ENCODE measurements at places on chromosomes 16 and 17.

DNA sequence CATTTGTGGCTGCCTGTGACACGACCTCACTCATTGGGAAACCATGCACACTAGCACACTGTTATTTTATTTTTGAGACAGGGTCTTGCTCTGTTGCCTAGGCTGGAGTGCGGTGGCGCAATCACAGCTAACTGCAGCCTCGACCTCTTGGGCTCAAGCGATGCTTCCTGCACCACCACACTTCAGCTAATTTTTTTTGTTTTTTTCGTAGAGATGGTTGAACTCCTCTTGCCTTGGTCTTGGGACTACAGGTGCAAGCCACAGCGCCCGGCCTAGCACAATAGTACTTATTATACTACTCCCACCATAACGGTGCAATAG, 2.8 kb upstream of the NPTX1 start:
- no peak for DNase-seq

GRCh38 chr17:1186923-1187771, 7.4 kb upstream of the ABR start:
- peak; percentile 50 for DNase-seq

- DNase-seq, result no peak
Observed at GRCh38 chr16:75251280-75252048, at the start of gene BCAR1. Gene BCAR1 (minus strand): TSS chr16:75251624. CDS start chr16:75251482, 142 bp downstream.

DNA sequence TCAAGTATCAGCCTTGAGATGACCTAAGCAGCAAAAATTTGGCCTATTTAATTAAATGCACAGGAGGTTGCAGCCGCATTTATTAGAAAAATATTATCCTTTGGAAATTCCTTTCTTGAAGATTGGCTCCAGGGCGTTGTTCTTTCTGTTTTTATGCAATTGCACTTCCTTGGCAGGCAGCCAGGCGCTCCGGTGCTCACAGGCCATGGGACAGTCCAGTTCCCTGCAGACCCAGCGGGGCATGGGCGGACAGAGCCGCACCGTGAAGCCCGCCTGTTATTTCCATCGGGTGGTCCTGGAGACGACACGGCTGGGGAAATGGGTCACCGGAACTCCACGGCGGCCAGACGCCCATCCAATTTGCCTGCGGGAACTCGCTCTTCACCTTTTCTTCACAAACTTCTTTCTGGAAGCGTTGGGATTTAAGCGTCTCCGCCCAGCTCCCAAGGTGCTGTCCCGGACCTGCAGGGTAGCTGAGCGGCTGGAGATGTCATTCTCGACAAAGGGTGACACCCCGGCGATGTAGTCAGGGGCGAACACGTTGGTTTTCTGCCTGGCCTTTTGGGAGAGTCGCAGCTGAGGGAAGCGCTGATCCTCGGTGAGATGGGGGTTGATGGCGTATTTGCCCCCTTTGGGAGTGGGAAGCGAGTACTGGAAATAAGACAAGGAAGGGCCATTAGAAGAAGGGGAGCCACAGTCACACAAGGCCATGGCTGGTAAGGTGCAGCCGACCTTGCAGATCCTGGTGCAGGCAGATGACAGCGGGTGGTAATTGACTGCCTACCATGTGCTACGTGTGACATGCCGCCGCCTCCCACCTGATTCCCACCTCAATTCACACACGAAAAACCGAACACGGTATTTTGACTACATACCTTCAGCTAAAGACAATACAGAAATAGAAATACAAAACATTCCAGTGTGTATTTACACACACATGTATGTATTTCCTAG, 12.5 kb downstream of the NOB1 start:
- no peak for DNase-seq

- DNase-seq, result no peak
Observed at GRCh38 chr17:2745317-2746037, 4.0 kb downstream of the CCDC92B start.

DNA sequence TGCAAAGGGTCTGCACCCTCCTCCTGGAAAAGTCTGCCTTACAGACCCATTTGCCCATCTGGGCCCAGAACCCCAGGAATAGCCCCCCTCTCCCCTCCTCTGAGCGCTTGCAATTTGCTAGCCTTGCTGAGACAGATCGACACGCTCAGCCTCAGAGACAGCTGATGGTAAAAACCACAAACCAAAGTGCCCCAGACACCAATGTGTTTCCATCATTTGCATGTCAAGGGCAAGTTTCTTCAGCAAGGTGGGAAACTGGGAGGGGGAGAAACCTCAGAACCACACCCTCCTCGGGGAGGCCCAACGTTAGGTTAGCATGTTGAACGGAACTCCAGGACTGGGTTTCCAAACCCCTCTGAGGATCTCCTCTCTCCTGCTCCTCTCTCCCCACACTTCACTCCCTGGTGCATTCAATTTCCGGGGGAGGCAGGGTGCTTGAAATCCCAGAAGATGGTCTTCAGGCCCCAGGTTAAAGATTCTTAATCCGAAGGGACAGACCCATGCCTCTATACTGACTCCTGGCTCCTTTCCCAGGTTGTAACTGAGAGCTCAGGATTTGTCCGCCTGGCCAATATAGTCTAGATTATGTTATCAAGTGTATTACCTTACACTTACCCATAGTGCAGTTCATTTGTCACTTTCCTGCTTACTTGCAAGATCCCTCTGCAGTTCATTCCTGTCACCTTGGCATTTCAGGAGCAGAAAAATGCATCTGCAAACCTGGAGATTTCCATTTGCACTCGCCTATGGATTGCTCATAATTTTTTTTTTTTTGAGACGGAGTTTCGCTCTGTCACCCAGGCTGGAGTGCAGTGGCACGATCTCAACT, 1.3 kb upstream of the CUEDC1 start:
- no peak for DNase-seq

DNA sequence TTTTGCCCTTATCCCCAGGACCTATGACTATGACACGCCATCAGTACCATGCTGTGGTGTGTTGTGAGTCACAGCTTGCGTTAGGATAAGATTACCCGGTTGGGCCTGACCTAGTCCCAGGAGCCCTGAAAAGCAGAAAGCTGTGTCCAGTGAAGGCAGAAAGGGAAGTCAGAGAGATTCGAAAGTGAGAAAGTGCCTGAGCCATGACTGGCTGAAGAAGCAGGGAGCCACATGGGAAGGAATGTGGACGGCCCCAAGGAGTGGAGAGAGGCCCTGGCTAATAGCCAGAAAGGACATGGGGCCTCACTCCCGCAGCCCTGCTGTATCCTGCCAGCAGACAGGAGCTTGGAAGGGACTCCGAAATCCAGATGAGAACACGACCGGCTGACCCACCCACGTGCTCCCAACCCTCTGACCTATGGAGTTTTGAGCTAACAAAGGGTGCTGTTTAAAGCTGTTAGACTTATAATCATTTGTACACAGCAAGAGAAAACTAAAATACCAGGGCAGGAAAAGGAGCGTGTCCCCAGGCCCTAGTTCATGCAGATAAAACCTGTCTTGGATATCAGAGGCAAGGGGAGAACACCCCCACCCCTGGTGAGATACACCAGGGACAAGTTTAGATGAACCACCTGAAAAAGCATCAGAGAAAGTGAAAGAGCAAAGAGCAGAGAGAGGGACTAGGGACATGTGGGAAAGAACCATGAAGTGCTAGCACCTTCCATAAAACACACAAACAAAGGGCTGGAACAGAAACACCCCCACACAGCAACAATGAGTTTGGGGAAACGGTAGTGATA, 115.3 kb downstream of the SLC39A11 start:
- no peak for DNase-seq

GRCh38 chr16:87086156-87086555, 231.0 kb downstream of the C16orf95 start:
- DNase-seq, result no peak

- DNase-seq, result no peak
Observed at GRCh38 chr17:29109477-29110371, 66.8 kb downstream of the PIPOX start.

DNA sequence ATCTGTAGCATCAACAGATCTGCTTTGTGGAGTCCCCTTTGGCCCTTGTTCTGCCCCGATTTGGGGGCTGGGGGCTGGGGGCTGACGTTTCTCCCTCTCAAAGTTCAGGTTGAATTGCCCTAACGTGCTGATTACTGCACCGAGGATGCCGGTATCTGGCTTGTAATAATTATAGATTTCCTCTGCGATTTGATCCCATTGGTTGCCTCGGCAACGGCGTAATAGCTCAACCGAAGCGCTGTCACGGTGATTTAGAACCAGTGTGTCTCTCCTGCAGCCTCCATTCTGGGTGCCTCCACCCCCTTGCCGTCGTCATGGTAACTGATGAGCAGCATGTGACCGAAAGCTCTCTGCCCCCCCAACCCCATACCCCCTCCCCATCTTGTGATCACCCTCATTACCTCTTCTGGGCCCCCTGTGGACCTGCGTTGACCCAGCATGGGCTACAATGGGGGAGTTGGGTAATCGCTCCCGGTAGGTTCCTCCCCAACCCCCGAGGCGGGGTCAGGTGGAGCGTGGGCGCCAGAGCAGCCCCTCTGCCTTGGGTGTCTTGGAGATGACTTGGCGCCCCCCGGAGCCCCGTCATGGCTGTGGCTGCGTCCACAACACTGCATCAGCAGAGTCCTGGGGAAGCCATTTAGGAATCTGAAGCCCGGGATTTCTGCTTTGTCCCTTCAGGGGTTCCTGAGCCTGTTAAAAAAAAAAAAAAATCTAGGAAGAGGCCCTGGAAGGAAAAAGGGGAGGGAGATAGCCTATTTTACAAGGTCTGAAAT, 38.4 kb downstream of the ABAT start:
- no peak for DNase-seq

GRCh38 chr17:69593716-69594115, 179.2 kb downstream of the MAP2K6 start:
- DNase-seq, result no peak

GRCh38 chr17:42017866-42018200, 594 bp upstream of the DNAJC7 start:
- no peak for DNase-seq

GRCh38 chr17:48392857-48393256, 37.2 kb downstream of the SKAP1 start:
- DNase-seq, result no peak

DNA sequence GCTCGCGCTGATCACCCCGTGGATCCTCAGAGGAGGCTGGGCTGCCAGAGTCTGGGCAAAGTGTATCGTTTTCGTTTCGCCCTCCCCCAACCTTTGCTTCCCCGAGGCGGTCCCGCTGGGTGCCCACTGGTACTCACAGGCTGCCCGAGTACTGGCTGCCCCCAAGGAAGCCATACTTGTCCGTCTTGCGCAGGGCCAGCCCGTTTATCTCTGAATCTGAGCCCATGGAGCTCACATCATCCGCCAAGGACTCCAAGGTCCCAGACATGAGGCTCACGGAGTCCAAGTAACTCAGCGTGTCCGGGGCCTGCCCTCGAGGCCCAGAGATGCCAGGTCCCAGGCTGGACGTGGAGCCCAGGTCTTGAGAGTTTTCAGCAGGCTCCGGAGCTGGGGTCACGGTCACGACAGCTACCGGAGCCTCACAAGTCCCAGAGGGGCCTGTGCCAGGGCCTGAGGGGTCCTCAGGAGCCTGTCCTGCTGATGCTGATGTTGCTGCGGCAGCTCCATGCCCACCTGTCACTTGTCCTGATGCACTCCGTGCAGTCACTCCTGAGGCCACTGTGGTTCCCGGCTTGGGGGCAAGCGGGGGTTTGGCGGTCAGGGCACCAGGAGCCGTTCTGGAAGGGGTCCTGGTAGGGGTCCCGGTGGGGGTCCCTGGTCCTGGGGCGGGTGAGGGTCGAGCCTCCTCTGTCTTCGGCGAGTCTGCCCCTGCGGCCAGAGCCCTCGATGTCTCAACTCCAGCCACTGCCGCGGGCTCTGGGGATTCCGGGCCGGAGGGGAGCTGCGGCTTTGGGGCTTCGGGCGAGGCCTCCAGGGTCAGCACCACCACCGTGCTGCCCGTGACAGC, 980 bp downstream of the TBC1D10B start:
- DNase-seq, result no peak

GRCh38 chr17:76246080-76247066, 6.1 kb upstream of the RNF157 start:
- no peak for DNase-seq

- DNase-seq, result no peak
Observed at GRCh38 chr17:68676856-68677255, 75.7 kb upstream of the FAM20A start.

GRCh38 chr17:50710025-50710424, 2.3 kb upstream of the ANKRD40 start:
- DNase-seq, result no peak

GRCh38 chr16:70018254-70018653, 67.1 kb downstream of the CLEC18A start:
- no peak for DNase-seq

DNA sequence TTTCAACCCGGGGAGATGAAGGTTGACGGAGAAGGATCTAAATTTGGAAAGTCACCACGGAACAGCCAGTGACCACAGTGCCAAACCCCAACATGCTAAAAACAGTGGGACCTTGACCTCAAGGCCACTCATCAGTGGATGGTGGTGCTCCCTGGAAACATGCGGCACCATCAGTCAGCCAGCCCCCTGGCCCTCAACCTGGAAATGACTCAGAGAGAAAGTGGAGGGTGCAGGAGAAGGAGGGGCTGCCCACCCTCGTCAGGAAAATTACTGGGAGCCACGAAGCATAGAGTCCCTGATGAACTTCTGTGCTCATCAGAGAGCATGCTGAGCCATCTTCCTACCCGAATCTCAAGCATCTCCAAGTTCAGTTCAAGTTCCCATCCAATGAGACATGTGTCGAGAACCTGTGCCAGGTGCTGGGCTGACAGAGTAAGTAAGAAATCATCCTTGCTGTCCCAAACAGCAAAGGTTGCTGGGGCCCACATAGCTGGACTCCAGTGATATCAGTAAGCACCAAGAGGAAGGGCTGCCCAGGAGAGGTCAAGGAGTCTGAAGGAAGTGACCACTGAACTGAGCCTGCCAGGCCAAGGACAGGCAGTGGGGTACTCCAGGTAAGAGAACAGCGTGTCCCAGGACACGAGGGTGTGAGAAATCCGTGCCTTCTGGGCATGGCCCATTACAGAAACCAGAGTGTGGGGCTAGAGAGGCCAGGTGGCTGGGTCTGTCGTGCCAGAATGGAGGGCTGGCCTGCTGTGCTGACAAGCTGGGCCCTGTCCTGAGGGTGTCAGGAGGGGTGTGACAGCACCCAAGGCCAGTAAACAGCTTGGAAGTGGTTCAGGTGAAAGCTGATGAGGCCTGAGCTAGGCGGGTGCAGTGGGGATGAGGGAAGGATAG, 5.2 kb downstream of the PECAM1 start:
- DNase-seq, result no peak

- DNase-seq, result no peak
Observed at GRCh38 chr17:43015579-43015978, 6.6 kb downstream of the VAT1 start.

DNA sequence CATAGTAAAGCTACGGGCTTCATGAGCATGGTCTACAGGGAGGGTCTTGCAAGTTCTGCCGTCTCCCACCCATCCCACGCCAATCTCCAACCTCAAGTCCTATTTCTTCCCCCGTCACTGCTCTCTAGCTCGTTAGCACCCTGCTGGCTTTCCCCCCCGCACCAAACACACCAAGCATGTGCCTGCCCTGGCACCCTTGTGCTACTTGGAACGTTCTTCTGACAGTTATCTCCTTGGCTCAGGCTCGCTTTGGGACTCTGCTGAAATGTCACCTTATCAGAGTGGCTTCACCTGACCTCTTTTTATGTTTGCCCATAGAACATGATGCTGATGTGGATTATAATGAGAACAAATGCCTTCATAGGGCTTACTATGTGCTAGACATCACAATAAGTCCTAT, 21.9 kb downstream of the GLYR1 start:
- DNase-seq, result no peak

Data from stimulated activated CD4-positive, alpha-beta T cell treated with anti-CD3 and anti-CD28 coated beads, Interleukin-1b, Interleukin-23, amount 100 ng/mL, for 1 hour (primary cell).